Stimulated activated effector memory CD8-positive, alpha-beta T cell treated with anti-CD3 and anti-CD28 coated beads, Interleukin-12 subunit alpha, Interleukin-12 subunit beta, amount 100 ng/mL, for 72 hours (primary cell): ENCODE measurements at places on chromosomes 5 and 9.

GRCh38 chr9:126151686-126152134 is 174.9 kb upstream of the MVB12B start:
- no peak for DNase-seq

GRCh38 chr5:161703528-161703927 is 18.0 kb downstream of the GABRA6 start:
- DNase-seq, result no peak

DNA sequence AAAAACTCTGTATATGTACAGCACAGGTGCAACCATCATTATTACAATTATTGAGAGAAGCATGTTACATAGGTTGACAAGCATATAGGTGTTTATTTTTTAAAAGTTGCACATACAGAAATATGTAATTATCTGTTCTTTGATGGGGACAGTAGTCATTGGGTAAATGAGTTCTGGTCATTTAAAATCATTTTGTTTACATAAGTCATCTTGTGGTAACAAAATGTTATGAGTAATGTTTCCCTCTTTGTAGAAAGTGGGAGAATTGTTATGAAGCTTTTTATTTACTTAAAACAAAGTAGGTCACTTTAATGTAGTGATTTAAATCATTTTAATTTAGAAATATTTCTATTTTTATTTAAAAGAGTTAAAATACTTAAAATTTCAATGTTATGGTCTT is 33.8 kb upstream of the FBXL17 start:
- no peak for DNase-seq

- no peak for DNase-seq
Observed at GRCh38 chr9:118457171-118458000, 753.2 kb downstream of the TLR4 start.

DNA sequence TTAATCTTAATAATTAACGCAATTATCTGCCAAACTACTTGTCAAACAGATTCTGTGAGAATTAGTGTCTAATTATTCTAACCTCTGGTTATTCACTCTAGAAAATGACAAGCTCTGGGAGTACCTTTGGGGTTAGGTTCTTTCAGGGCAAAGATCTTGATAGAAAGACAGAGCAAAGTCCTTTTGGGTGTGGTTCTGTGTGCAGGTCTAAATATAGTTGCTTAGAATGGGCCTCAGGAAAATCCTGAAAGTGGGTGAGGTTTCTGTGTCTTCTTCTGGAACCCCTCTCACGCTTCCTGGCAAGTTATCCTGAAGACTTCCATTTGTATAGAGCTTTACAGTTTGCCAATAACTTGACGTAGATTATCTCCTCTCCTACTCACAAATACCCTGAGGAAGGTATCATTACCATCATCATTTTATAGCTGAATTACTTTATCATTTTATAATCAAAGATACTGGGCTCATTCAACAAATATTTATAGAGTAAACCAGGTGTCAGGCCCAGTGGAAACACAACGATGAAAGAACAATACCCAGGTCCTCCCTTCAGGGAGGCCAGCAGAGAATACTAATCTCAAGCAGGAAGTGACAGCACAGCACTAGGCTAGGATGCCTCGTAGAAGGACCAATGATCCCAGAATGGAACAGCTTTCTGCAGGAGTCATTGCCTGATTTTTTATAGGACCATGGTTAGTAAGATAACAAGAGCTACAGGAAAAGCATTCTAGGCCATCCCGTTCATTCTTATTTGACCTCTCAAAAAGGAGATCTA is 27.6 kb upstream of the LHFPL2 start:
- DNase-seq, result no peak

DNA sequence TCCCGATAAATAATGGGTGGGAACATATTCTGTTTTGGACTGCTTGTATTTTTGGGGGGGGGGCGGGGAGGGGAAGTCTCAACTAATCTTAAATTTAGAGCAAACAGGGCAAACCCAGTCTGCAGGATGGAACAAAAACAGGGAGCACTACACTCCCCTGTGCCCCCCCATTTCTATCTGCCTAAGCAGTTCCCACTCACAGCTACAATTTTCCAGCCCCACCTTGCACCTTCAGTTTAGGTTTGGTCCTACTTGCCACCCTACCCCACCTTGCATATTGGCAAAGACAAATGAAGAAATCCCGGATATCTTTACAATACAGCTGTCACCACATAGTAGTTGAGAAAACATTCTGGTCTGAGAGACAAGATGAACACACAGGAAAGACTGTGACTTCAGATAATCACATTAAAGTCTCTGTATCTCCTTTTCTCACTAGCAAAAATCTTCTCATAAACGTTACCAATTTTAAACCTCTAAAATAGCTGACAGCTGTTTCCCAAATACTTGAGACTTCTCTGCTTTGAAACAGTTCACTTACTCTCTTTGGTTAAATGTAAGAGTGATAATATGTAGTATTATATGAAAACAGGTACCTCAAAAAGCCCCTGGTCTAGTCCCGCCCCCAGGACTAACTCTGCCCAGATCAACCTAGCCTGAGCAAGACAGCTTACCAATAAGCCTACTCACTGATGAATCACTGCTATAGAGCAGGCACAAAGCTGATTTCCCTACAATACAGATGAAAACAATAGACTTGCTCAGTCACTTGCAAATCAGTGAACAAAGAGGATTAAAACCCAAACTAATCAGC is 5.2 kb upstream of the RAPGEF6 start:
- no peak for DNase-seq

- no peak for DNase-seq
Observed at GRCh38 chr5:89573345-89573744, 690.4 kb upstream of the MEF2C start.

GRCh38 chr5:156783092-156783491 is 67.0 kb upstream of the PPP1R2B start:
- no peak for DNase-seq

DNA sequence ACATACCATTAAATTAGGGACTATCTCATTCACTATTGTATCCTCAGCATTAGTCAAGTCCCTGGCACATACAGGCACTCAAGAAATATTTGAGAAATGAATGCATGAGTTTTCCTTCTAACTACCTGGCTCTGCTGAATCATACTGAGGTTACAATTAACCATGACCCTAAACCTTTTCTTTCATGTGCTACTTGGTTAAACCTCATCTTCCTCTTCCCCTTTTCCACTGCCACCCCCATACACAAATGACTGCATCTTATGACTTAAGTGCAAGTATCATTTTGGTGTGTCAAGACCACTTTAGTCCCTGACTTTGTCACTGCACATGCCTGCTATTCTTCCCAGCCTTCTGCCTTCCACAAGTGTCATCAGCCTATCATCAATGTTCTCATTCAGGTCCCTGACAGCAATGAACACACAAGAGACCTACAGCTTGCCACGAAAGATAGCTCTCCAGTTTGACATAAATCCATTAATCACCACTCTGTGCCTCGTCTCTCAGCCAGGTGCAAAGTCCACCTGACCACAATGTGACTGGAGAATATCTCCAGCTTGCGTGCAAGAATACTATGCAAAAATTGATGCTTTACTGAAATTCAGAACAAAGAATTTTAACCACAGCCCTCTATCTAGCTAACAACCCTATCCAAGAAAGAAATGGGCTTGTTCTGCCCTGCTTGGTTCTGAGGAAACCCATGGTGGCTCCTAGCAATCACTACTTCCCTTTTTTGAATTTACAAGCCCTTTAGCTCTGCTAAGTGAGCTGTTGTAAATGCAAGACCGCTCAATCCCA is 74.5 kb downstream of the MAPKAP1 start:
- peak; percentile 9 for DNase-seq

DNA sequence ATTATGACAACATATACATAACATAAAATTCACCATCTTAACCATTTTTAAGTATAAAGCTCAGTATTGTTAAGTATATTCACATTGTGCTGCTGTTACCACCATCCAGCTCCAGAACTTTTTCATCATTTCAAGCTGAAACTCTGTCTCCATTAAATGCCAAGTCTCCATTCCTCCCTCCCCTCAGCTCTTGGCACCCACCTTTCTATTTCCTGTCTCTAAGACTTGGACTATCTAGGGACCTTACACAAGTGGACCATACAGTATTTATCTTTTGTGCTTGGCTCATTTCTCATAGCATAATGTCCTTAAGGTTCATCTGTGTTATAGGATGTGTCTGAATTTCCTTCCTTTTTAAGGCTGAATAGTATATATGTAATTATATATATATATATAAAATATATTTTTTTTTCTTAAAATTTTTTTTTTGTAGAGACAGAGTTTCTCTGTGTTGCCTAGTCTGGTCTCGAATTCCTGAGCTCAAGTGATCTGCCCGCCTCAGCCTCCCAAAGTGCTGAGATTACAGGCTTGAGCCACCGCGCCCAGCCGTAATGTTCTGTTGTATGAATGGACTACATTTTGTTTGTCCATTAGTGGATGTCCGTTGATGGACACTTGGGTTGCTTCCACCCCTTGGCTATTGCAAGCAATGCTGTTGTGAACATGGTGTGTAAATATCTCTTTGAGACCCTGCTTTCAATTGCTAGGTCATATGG is 72.3 kb downstream of the EHMT1 start:
- DNase-seq, result no peak

- DNase-seq, result no peak
Observed at GRCh38 chr9:131482343-131483006, 20.2 kb upstream of the POMT1 start.

GRCh38 chr5:164054461-164054860 is 549.0 kb downstream of the MAT2B start:
- DNase-seq, result no peak

DNA sequence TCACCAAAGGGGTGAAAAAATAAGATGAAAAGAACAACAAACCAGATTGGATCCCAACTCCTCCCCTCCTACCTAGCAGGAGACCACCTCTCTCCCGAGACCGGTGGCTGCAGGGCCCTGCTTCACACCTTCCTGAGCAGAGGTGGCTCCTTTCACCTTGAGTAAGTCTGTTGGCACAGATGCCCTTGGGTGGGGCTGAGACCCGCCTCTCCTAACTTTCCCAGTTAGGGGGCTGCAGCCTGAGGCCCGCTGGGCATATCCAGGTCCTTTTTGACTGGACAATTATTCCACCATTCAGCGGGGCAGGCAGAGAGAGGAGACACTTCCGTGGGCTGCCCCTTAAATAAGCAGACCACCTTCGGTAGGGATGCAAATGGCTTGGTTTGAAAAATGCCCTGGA is 1.3 kb downstream of the SLC25A48 start:
- DNase-seq, result no peak

- DNase-seq, result no peak
Observed at GRCh38 chr5:169627551-169627950, 9.5 kb upstream of the DOCK2 start.

GRCh38 chr5:96936431-96937320 is 796 bp downstream of the LNPEP start:
- DNase-seq, result peak; percentile 21
